Activated CD4-positive, alpha-beta T cell treated with anti-CD3 and anti-CD28 coated beads for 36 hours (primary cell): ENCODE measurements at places on chromosomes 1 and 21.

GRCh38 chr1:7648761-7649384 is 122.2 kb upstream of the VAMP3 start:
- no peak for DNase-seq

DNA sequence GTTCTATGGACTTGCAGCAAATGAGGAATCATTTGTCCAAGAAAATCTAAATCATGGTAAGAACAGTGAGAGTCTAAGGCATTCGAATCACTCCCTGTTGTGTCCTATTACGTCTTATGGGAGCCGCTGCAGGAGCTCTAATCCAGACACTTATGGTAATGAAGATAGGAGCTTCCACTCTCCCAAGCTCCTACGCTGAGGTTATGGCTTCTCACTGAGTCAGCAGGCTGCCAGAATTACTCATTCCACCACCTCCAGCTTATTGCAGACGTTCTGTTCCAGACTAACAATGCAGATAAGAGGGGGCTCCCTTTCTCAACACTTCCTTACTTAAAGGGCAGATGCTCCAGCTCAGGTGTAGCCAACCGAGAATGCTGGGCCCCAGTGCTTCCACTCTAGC is 212.6 kb downstream of the GREM2 start:
- no peak for DNase-seq

- DNase-seq, result peak; percentile 71
Measured at GRCh38 chr1:198556971-198557370, 16.5 kb upstream of the ATP6V1G3 start.

DNA sequence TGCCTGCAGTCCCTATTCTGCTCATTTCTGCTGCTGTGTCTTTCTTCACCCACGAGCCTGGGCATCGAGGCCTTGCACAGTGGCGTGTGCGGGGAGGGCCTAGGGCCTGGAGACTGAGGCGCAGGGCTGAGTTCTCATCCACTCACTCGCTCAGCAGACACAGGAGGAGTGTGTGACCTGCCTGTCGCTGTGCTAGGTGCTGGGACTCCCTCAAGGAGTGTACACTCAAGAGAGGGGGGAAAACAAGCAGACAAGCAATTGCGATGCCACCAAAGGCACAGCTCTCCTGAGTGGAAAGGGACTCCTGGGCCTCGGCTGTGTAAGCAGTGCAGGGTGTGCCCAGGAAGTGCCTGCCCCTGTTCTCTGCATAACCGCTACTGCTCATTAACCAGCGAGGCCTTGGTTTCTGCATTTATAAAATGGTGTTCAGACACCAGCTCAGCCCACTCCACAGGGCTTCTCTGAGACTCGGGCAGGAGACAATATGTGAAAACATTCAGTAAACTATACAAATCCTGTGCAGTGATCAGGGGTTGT is 4.2 kb downstream of the RD3 start:
- DNase-seq, result no peak

GRCh38 chr1:41650028-41650880 is 165.8 kb upstream of the EDN2 start:
- DNase-seq, result peak; percentile 73

DNA sequence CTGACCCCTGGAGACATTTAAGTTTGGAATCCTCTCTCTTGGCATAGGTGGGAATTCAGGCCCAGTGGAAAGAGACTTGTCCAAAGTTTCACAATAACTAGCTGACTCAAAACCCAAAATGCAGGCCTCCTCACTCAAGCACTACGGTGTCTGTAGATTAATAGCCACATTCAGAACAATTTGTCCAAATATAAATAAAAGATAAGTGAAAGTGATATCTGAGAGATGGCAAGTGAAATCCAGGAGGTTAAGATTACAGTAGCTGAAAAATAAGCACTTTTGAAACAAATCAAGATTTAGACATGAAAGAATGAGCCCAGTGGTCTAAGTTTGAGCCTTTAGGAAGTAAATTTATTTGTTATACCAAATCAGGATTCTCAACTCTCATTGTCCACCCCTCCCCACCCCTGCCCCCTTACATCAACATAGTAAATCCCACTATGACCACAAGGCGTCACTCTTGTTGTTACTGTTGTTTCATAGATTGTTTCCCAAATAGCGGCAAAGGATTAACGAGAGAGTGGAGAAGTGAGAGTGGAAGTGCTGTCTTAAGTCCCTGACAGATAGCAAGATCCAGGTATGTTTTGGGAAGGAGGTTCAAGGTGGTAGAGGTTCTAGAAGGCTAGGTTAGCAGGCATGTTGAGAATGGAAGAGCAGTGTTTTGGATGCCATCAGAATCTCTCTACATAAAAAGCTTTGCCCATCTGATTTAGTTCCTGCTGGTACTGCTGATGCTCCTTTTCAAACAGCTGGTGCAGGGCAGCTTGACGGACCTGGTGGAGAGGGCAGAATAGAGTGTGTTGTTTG is 7.1 kb upstream of the TPM3 start:
- peak; percentile 62 for DNase-seq

DNA sequence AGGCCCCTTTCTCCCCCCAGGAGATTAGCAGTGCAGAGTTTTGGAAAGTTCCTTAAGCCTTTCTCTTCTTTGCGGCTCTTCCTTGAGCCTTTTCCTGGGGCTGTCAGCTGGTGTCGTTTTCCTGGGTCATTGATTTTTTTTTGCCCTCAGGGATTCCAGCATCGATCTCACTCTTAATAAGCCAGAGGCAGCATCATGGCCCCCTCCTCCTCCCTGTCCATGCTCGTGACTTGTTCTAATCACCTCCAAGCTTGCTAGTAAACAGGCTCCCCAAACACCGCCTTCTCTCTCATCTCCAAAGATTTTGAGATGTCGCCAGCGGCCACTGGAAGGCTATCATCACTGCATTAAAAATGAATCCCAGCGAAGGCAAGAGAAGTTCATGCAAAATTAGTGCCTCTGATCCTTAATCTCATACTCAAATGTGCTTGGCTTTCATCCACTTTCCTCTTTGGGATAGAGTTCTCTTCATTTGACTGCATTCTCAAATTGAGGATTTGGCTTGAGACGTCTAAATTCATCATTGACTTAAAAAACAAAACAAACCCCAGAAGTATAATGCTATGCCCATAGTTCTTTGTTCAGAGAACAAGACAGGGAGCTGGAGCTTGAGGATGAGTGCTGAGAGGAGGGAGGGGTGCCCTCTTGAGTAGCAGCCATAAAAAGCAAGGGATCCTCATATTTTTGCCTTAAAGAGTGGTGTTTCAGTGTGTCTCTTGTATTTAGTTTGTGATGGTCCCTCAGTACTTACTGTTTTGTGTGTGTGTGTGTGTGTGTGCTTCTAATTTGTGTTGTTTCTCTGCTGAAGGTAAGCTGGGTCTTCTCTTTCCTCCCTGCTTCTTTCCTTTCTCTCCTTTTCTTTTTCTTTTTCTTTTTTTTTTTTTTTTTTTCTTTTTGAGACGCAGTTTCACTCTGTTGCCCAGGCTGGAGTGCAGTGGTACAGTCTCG is 3.2 kb downstream of the EVA1C start:
- no peak for DNase-seq

- no peak for DNase-seq
Measured at GRCh38 chr1:67679691-67680090, 5.3 kb upstream of the GADD45A start.
